ENCODE measurements at places on chromosomes 3 and 15.

- DNase-seq = no peak
Observed at GRCh38 chr3:29683018-29683993, 402.4 kb downstream of the RBMS3 start.

DNA sequence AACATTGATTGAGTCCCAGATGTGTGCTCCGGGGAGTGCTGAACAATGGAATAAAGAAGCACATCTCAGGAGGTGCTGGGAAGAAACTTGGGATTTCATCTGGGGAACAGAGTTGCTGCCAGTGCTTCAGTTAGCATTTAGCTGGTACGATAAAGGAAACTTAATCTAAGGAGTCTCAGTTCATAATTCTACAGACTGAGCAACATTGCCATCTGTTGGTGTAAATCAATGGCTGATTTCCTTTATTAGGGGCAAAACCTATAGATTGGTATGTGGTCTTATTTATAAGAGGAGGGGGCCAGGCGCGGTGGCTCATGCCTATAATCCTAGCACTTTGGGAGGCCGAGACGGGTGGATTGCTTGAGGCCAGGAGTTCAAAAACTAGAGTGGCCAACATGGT lies 8.9 kb downstream of the MKRN2OS start:
- DNase-seq = no peak

GRCh38 chr3:139944256-139944910 lies 9.4 kb downstream of the CLSTN2 start:
- DNase-seq = no peak

DNA sequence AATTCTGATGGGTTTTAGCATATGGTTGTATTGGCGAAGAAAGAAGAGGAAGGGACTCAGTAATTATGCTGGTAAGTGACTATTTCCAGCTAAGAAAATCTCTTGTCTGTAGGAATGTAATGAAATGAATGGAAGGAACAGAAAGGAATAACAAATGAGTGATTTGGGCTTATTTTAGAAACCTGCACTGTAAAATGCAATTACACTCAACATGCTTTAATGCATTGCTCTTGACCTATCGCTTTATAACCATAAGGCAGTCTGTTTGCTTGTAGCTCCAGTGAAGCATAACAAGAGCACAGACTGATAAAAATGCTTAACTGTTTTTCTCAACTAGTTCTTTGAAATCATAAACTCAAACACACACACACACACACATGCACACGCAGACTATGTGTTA lies 549.0 kb downstream of the ROBO2 start:
- no peak for DNase-seq

- DNase-seq = no peak
Observed at GRCh38 chr15:60916032-60916678, 312.9 kb downstream of the RORA start.

GRCh38 chr3:42720126-42720525 lies 17.5 kb upstream of the HHATL start:
- DNase-seq = no peak

- DNase-seq = no peak
Observed at GRCh38 chr15:86162172-86162591, 82.5 kb downstream of the AGBL1 start.

DNA sequence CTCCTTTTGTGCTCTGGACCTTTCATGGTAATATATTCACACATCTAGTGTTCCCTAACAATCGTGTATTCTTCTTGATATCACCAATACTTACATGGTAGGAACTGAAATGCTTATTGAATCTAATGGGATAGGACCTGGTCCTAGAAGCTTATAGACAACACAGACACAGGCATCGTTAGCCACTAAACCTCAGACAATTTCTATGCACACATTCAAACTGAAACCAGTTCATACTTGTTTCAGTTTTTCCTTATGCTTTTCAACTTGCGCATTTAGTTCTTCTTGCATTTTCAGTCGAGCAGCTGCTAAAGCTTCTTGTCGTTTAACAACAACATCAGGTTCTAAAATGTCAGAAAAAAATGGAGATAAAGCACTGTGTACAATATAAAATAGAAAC lies 2.3 kb downstream of the SELENOS start:
- no peak for DNase-seq

DNA sequence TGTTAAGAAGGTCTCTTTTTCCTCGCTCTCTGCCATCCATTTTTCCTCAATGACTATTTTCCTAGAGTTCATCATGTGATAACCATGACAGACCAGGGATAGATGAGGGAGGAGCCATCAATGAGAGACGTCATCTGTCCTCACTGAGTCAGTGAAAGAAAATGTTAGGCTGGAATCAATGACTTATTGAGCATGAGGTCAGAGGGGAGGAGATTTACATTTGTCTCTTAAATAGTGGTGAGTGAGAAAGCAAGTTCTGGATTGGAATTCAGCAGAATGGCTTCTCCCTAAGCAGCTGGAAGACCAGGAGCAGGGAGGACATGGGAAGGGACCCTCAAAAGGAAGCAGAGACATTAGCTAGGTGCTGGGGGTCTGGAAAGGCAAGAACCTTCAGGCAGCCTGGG lies 28.2 kb upstream of the USP3 start:
- DNase-seq = no peak

DNA sequence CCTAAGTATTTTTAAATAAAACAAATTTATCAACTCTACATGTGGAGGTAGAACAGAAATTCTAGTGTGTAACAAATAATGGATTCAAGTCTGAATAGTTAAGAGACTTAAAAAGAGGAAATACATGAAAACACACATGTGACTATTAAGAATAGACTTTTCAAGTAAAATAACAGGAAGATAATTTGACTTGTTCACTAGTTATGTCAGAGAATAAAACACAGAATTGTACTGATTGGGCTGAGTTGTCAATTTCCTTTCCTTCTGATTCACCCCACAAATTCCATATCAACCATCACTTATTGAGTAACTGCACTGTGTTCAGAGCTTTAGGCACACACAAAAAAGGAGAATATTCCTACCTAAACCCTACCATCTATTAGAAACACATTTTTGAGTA lies 557.2 kb downstream of the TUSC7 start:
- DNase-seq = no peak

GRCh38 chr3:122006267-122006666 lies 15.8 kb downstream of the ILDR1 start:
- DNase-seq = no peak

DNA sequence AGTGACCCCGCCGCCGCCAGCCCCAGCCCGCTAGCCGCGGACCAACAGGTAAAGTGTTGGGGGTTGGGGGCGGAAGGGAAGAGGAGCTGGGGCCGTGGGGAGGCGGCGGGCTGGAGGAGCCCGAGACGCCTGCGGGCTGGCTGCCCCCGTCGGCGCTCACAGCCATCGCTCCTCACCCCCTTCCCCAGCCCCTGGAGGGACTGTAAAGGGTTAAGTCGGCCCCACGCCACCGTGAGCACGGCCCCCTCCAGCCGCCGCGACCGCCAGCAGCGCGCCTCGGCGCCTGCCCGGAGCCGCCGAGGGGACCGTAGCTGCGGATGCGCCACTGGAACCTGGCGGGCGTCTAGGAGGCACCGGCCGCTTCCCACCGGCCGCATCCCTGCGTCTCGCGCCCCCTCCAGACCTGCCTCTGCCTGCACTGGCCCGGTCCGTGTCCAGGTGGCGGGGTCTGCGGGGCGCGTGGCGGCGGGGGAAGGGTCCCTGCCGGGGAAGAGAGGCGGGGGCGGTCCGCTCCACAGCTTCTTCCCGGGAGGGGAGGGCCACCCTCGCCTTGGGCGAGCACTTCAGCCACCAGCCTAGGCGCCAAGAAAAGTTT lies 522 bp downstream of the MED12L start:
- no peak for DNase-seq

DNA sequence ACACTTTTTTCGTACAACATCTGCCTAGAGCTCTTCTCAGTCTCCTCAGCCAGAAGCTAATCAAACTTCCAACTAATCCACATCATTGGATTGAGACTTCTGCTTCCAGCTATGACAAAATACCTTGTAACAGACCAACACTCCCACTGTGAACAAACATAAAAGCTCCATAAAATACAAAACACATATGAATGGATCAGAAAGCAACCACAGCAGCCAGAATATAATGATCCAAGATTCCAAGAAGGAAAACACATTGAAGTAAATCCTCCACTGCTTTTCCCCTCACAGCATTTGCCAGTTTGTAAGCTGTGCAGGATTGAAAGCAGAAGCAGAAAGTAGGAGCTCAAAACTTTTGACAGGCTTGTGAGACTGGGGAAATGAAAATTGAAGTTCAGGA lies 863.2 kb downstream of the TUSC7 start:
- DNase-seq = no peak

- DNase-seq = no peak
Observed at GRCh38 chr3:107216711-107217110, 160.5 kb upstream of the CCDC54 start.

GRCh38 chr3:75061806-75062205 lies 447.3 kb upstream of the CNTN3 start:
- DNase-seq = no peak

- no peak for DNase-seq
Observed at GRCh38 chr3:154015307-154015706, 105.9 kb upstream of the ARHGEF26 start.

GRCh38 chr3:12999147-13000140 lies 73.8 kb downstream of the IQSEC1 start:
- DNase-seq = no peak

All from urinary bladder (tissue), 4 donors.